ENCODE measurements at places on chromosomes 1 and 21. TPM values are rescaled to one million over a fixed set of nuclear protein-coding genes. Genes with fewer than 3 reads are reported as not detected.
A peak's percentile ranks its signal among the peaks of the same experiment; 100 is the strongest.

DNA sequence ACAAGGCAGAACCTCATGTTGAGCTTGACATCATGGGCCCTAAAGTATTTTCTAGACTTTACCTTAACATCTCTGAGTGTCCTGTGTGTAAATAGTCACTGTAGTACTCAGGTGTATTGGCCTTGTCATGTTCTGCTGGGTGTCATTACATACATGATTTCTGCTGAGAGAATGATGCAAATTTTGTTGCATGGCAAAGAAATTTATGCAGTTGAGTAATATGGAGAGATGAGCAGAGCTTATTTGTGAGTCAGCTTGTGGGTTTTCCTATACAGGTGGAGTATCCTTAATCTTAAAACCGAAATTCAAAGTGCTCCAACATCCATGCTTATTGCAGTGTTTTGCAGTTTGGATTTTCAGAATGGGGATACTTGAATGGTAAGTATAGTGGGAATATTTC lies 36.6 kb downstream of the RGL1 start:
- H3K27ac ChIP-seq, result peak overlapping the region; percentile 71
- no peak for DNase-seq
- H3K4me1 ChIP-seq, result no peaks in the 10 kb centered on the region
- H3K36me3 ChIP-seq, result no peaks in the 10 kb centered on the region

DNA sequence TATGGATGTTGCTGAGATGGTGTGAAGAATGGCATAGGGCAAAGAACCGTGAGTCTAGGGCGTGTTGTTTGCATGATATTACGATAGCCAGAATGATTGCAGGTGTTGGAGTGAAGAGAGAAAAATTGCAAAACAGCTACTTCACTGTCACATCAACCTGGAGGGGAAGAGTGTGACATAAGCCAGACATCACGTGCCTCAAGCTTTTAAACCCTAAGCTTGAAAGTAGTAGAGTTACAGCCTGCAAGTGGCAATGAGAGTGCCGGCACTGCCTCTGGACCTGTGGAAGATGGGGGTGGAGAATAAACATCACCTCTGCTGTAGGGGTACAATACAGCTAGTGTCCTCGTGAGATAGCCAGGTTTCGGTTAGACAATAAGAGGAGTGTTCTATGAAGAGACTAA lies 11.1 kb downstream of the EEIG2 start:
- H3K4me1 ChIP-seq, result no peaks in the 10 kb centered on the region
- no peaks in the 10 kb centered on the region for H3K27me3 ChIP-seq
- H3K36me3 ChIP-seq, result no peaks in the 10 kb centered on the region
- H3K27ac ChIP-seq, result no peak overlapping the region
- no peak overlapping the region for H3K4me3 ChIP-seq

PDZK1IP1 gene
- total RNA-seq, result not detected

ZNF678 gene
- total RNA-seq, result 15.3 TPM

INSRR gene
- total RNA-seq, result not detected

FCER1G gene
- 86.4 TPM for total RNA-seq

GRCh38 chr1:24951337-24951736 lies 21.3 kb upstream of the RUNX3 start:
- H3K36me3 ChIP-seq, result no peaks in the 10 kb centered on the region
- no peak overlapping the region for H3K27ac ChIP-seq
- H3K4me1 ChIP-seq, result no peaks in the 10 kb centered on the region
- no peak for DNase-seq
- no peak overlapping the region for H3K4me3 ChIP-seq

ACKR1 gene
- 74.9 TPM for total RNA-seq

PRAMEF13 gene
- total RNA-seq, result not detected

DNA sequence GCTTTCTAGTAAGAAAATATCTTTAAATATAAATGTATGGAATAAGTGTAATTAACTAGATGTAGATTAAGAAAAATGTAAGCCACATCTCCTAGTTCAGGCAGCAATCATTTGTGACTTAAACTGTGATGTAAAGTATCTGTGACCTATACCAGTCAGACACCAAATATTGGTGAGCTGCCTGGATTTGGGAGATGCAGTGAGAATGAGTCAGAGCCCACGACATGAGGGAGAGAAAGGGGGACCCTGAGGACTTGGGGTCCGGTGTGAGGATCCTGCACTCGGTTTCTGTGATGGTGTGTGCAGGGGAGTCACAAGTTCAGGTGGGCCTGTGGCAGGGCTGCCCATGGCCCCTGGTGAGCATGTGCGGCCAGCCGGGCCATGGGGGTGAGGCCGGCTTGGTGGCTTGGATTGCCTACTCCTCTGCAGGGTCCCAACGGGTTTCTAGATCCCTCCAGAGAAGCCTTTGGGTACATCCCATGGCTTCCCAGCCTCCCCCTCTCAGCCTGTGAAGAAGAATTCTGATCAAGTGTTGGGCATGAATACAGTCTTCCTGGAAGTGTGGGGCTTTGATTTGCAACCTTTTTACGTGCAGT lies 19.0 kb upstream of the ABCG1 start:
- no peak overlapping the region for H3K27ac ChIP-seq
- H3K27me3 ChIP-seq, result no peaks in the 10 kb centered on the region
- no peaks in the 10 kb centered on the region for H3K4me1 ChIP-seq
- H3K36me3 ChIP-seq, result no peaks in the 10 kb centered on the region
- H3K4me3 ChIP-seq, result no peak overlapping the region

DNA sequence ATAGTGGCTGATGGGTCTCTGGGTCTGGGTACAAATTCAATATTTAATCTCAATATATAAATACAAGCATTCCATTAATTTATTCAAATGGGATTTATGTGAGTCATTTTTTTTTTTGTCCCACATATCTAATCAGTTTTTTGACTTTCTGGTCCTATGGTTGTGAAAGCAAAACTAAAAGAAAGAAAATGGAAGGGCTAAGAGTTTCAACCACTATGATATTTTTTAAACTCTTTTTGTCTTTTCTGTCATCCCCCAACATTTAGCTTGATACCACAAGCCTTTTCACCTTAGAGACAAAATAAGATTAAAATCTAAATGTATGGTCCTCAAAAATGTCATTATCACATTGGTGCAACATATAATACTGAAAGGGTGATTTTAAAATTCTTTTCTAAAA lies 602.7 kb upstream of the CHRM3 start:
- H3K27me3 ChIP-seq, result no peaks in the 10 kb centered on the region
- H3K27ac ChIP-seq, result no peak overlapping the region
- H3K4me1 ChIP-seq, result no peaks in the 10 kb centered on the region
- H3K36me3 ChIP-seq, result no peaks in the 10 kb centered on the region

- peak; percentile 88 for DNase-seq
- no peak overlapping the region for H3K4me3 ChIP-seq
These were observed 16.9 kb downstream of the MATN1 start for GRCh38 chr1:30706528-30706927.

- H3K36me3 ChIP-seq, result no peaks in the 10 kb centered on the region
- no peak for DNase-seq
- no peaks in the 10 kb centered on the region for H3K4me1 ChIP-seq
- H3K4me3 ChIP-seq, result no peak overlapping the region
These were observed 12.3 kb upstream of the LDLRAD2 start for GRCh38 chr1:21799730-21800129.

- DNase-seq, result no peak
- no peaks in the 10 kb centered on the region for H3K36me3 ChIP-seq
- H3K4me1 ChIP-seq, result no peaks in the 10 kb centered on the region
- no peak overlapping the region for H3K27ac ChIP-seq
- H3K27me3 ChIP-seq, result no peaks in the 10 kb centered on the region
These were observed 106.3 kb upstream of the GUCA2B start for GRCh38 chr1:42046761-42047507.

DNA sequence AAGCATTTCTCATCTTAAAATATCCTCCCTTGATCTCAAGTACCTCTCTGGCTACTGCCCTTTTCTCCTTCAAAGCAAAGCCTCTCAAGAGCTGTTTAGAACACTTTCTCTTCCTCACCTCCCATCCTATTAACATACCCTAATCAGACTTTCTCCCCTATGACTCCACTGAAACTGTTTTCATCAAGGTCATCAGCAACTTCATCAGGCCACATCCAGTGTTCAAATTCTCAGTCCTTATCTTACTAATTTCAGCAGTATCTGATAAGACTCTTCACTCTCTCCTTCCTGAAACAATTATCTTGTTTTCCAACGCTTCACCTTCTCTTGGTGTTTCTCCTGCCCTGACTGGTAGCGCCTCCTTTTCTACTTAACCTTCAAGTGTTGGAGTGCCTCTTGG lies 1.5 kb upstream of the RAP1A start:
- H3K4me1 ChIP-seq, result peaks cover 54% of the 10 kb centered on the region
- peak overlapping the region; percentile 99 for H3K27ac ChIP-seq
- no peaks in the 10 kb centered on the region for H3K27me3 ChIP-seq

GRCh38 chr1:151887028-151887427 lies 22.3 kb downstream of the THEM4 start:
- H3K27me3 ChIP-seq, result no peaks in the 10 kb centered on the region
- H3K4me3 ChIP-seq, result no peak overlapping the region
- H3K27ac ChIP-seq, result no peak overlapping the region
- no peak for DNase-seq

- peaks cover 37% of the 10 kb centered on the region for H3K4me1 ChIP-seq
- no peaks in the 10 kb centered on the region for H3K36me3 ChIP-seq
- no peak for DNase-seq
- no peak overlapping the region for H3K4me3 ChIP-seq
These were observed 6.1 kb upstream of the S100A2 start for GRCh38 chr1:153571706-153572105.

GRCh38 chr1:100391675-100392074 lies 39.4 kb downstream of the CDC14A start:
- no peaks in the 10 kb centered on the region for H3K27me3 ChIP-seq
- DNase-seq, result no peak
- no peak overlapping the region for H3K4me3 ChIP-seq
- no peak overlapping the region for H3K27ac ChIP-seq

GNAI3 gene
- total RNA-seq, result 6.4 TPM

GRCh38 chr1:244329591-244330317 lies 122.0 kb downstream of the ADSS2 start:
- no peaks in the 10 kb centered on the region for H3K27me3 ChIP-seq
- H3K4me3 ChIP-seq, result no peak overlapping the region
- no peaks in the 10 kb centered on the region for H3K4me1 ChIP-seq
- H3K36me3 ChIP-seq, result no peaks in the 10 kb centered on the region
- no peak overlapping the region for H3K27ac ChIP-seq

RNU1-1 gene
- under 0.01 TPM for total RNA-seq

LCE2C gene
- total RNA-seq, result not detected

GRCh38 chr1:204316164-204316563 lies 43.6 kb downstream of the PLEKHA6 start:
- no peaks in the 10 kb centered on the region for H3K27me3 ChIP-seq
- H3K36me3 ChIP-seq, result no peaks in the 10 kb centered on the region
- H3K4me1 ChIP-seq, result peaks cover 11% of the 10 kb centered on the region
- DNase-seq, result no peak
- no peak overlapping the region for H3K27ac ChIP-seq

SLC35F3 gene
- 0.54 TPM for total RNA-seq

CR1 gene
- total RNA-seq, result 2.2 TPM

DNA sequence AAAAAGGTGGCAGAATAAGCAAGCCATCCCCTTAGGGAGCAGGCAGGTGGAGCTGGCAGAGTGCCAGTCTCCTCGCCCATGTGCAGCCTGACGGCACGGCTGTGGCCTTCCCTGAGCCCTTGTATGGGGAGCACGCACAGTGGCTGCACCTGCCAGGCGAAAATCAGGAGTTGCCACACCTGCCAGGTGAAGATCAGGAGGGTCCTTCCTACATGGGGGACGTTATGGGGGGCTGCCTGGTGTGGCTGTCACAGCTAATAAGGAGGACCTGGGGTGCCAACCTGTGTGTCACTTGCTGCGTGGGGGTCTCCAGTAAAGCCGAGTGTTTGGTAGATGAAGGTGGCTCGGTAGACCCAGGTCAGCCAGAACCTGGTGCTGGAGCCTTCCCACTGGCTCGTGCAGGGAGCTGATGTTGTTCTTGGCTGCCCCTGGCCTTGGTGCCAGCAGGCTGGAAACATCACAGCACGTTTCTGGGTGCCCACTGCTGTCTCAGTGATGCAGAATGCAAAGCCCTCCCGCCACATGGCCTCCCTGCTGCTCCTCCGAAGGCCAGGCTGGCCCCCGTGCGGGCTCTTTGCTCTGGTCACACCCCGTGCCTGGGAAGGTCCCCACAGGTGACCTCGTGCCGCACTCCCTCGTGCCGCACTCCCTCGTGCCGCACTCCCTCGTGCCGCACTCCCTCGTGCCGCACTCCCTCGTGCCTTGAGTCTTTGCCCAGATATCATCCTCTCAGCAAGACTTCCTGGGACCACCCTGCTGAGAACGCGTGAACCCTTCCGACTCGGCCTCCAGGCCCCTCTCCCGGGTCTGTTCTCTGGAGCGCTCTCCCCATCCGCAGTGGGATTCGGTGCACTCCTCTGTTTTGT lies 55.4 kb downstream of the SLC37A1 start:
- no peaks in the 10 kb centered on the region for H3K36me3 ChIP-seq
- H3K27me3 ChIP-seq, result no peaks in the 10 kb centered on the region
- no peak overlapping the region for H3K4me3 ChIP-seq
- no peaks in the 10 kb centered on the region for H3K4me1 ChIP-seq
- no peak overlapping the region for H3K27ac ChIP-seq

DNA sequence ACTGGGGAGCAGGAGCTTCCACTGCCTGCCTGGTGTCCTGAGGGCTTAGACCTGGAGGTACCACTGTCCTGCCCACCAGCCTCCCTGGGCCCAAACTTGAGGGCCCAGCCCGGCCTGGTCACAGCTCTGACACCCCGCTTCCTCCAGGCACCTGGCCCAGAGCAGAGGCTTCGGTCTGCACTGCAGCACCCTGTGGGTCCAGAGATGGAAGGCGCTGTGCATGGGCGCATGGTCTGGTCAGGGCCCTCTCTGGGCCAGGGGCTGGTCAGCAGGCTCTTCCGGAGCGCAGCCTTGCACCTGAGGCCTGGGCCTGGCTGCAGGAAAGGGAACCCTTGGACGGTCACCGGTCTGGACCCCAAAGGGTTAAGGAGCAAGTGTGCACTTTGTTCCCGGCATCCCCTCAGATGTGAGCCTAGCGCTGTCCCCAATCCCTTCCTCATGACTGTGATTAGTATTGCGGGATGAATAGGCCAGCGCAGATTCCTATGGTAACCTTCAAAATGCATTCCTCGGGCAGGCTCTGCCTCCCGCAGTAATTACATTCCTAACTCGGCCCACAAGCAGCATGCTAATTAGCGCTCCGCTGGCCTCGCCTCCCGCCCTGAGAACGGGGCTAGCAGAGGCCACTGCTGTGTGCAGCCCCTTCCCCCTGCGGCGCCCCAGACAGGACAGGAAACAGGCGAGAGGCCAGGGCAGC lies 36.3 kb downstream of the PRDM16 start:
- no peak overlapping the region for H3K4me3 ChIP-seq
- H3K27me3 ChIP-seq, result no peaks in the 10 kb centered on the region
- no peaks in the 10 kb centered on the region for H3K4me1 ChIP-seq
- no peak overlapping the region for H3K27ac ChIP-seq
- no peak for DNase-seq

GRCh38 chr1:64864018-64864940 lies 102.1 kb downstream of the JAK1 start:
- peak; percentile 80 for DNase-seq
- peak overlapping the region; percentile 30 for H3K27ac ChIP-seq
- peaks cover 28% of the 10 kb centered on the region for H3K36me3 ChIP-seq
- no peaks in the 10 kb centered on the region for H3K27me3 ChIP-seq
- no peak overlapping the region for H3K4me3 ChIP-seq
- H3K4me1 ChIP-seq, result no peaks in the 10 kb centered on the region

ICOSLG gene
- 1.1 TPM for total RNA-seq

CASQ2 gene
- total RNA-seq, result 132 TPM

KCNH1 gene
- total RNA-seq, result 2.5 TPM

Measured in sigmoid colon (tissue), 7 donors.